ENCODE measurements at places on chromosomes 3 and 15.
A peak's percentile ranks its signal among the peaks of the same experiment; 100 is the strongest.

DNA sequence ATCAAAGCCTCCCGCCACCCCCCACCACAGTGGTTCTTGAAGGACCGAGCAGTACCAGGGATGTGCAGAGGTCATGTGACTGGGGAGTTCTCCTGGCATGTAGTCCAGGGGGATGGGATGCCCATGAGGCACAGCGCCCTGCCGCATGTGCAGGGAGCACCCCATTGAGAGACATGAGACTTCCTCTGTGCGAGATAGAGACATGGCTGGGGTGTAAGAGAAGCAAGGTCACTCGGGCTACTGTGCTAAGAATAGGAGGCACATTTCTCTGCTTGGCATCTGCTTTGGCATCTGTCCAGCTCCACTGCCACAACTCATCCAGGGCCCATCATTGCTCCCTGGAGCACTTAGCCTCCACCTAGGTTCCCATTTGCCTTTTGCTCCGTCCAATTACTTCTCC, 2.4 kb upstream of the CYP1A1 start:
- no peak for DNase-seq

DNA sequence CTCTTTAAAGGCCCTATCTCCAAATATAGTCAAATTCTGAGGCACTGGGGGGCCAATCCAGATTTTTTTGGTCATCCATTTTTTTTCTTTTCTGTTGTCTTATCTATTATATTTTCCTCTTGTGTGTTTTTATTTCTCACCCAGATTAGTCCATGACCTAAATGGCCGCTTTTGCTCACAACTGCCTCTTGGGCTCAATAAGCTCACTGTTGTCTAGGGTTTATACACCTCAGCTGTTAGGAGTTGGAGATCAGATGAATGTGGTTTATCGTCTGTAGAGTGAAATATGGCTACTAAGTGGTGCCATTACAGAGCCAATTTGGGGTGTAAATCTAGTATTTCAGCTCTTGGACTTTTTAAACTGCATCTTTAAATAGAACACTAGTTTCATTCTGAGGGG, 173.3 kb downstream of the GHSR start:
- DNase-seq, result no peak

GRCh38 chr3:110697961-110698360, 373.7 kb upstream of the NECTIN3 start:
- no peak for DNase-seq

GRCh38 chr3:41819236-41819635, 142.7 kb downstream of the ULK4 start:
- no peak for DNase-seq

DNA sequence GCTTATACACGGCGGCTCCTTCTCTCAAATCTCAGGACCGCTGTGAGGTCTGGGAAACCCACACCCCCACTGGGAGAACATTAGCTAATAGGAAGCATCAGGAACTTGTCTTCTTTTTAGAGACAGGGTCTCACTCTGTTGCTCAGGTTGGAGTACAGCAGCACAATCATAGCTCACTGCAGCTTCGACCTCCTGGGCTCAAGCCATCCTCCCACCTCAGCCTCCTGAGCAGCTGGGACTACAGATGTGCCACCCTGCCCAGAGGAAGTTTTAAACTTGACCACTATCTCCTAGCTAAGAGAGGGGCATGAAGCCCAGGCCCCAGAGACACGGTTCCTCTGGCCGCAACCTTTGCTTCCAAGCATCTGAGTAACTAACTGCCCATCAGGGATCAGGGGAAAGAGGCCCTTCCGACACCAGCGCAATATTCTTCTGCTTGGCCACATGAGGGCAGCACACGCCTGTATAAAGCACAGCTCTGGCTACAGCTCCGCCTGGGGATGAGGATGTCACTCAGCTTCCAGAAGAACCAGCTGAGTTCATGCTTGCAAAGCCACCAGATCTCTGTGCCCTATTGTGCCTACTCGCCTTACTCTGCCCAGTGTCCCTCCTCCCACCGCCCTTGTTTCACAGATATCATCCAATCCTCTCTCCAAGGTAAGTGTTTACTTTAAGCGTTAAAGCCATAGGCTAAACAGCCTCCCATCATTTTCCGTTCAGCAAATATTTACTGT, 57.6 kb upstream of the SLC6A11 start:
- no peak for DNase-seq

DNA sequence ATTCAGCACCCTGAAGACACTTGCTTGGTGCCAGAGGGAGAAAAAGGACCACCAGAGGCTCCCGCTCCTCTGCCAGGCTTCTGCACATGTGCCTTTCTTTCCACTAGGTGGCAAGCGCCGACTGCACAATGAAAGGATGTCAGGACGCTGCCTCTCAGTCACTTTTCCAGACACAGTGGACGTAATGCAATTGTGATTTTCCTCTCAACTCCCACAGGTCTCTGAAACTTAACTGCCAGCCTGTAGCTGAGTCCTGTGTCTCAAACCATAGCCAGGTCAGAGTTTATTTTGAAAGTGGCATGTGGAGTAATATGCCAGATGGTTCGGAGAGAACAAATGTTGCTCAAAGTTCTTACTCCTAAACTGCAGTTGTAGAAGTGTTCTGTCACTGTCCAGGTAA, 162.9 kb downstream of the ITPR1 start:
- no peak for DNase-seq

DNA sequence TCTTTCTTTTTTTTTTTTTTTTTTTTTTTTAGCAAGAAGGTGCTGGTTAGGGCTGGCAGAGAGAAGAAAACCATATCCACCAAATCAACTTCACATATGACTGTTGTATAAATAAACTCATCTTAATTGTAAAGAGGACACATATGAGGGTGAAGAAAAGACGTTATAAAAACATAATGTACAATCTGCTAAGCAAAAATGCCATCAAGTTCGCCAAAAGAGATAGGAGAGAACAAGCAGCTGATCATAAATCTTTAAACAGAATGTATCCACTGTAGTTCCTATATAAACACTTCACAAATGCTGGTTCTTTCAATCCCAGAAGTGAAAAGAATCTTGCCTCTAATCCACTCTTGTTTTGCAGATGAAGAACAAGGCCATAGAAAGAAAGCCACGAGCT, 9.2 kb downstream of the FGF12 start:
- no peak for DNase-seq

DNA sequence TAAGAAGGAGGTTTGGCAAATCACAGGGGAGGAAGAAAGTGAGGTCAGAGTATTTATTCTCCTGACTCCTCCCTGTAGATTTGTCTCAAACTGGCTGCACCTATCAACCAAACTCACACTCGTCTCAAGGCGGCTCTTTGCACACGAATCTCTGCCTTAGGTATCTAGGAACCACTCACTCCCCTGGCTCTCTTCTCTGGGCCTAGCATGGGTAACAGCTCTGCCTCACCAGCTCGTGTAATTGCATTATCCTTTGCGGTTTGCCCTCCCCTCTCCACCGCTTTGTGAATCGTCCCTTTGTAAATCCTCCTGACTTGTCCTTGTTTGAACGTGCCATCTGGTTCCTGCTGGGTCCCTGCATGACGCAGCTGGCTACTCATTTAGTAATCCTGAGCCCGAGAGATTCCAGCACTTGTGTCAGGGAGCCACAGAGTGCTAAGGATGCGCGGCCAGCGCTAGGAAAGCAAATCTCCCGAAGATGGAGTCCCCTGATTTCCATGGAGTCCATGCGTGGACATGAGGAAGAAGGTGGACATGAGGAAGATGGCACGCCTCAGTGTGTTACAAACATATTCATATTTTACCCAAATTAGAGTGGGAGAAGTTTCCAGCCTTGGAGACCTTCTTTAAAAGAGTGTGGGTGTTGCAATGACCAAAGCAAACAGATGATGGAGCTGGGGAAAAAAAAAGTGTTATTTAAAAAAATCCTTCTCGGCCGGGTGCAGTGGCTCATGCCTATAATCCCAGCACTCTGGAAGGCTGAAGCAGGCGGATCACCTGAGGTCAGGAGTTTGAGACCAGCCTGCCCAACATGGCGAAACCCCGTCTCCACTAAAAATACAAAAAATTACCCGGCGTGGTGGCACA, 26.7 kb downstream of the NRROS start:
- DNase-seq, result no peak

- DNase-seq, result no peak
These were observed 555.0 kb upstream of the CCDC54 start for GRCh38 chr3:106822204-106822603.

DNA sequence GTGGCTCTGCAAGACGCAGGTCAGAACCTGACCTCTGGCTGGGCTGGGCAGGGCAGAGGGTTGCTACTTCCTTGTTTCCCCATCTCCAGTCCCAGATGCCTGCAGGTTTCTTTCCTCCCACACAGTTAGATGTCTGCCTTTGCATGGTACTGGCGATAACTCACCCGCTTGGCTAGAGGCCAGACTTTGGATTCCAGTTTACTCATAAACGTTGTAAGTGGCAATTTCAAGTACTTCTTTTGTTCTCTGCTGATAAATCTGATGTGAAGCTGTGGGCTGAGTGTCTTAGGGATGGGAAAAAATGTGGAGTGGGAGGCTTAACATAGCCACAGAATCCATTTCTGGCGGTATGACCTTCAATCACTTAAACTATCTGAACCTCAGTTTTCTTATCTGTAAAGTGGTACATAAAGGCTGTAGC, 194.2 kb downstream of the EBLN2 start:
- DNase-seq, result no peak

GRCh38 chr3:38392604-38393163, 46.1 kb downstream of the XYLB start:
- DNase-seq, result no peak

DNA sequence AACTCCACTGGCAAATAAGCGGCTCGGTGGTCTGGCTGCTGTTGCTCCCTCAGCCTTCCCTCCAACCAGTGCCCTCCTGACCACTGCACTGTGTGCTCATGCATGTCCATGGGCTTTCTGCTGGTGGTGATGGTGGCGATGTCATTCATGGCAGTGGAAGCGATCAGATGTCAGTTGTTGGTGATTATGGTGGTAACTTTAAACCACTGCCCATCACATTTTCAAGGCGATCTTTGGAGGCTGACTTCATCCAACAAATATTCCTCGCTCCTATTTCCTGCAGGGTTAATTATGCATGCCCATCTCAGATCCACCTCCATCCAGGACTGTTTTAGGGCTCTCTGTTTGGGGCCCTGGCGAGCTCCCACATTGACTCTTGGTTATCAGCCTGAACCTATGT, 13.4 kb upstream of the HCN4 start:
- DNase-seq, result no peak

DNA sequence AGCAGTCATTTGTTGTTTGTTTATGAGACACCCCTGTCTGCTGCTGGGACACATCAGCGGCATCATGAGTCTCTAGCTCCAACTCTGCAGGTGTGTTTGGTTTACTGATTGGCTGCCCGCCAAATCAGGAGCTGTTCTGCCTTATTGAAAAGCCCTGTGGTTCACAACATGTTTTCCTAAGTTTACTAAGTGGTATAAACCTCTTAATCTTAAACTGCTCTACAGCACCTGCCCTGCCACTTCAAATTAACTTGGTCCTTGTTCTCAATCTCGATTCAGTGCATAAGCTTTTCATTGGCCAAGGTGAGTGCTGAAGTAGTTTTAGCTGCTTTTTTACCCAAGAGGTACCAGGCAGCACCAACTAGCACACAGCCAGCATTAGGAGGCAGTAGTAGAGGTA, 77.8 kb upstream of the WDR72 start:
- DNase-seq, result no peak

- no peak for DNase-seq
These were observed 221.3 kb upstream of the LYSMD4 start for GRCh38 chr15:99954361-99955180.

GRCh38 chr3:129892857-129893580, 492 bp downstream of the TMCC1 start:
- peak; percentile 63 for DNase-seq

GRCh38 chr15:51621936-51622603, 501 bp downstream of the DMXL2 start:
- peak; percentile 3 for DNase-seq

- no peak for DNase-seq
These were observed 81.7 kb upstream of the POU1F1 start for GRCh38 chr3:87358066-87358465.

GRCh38 chr3:147958754-147959153, 549.6 kb downstream of the ZIC1 start:
- no peak for DNase-seq

DNA sequence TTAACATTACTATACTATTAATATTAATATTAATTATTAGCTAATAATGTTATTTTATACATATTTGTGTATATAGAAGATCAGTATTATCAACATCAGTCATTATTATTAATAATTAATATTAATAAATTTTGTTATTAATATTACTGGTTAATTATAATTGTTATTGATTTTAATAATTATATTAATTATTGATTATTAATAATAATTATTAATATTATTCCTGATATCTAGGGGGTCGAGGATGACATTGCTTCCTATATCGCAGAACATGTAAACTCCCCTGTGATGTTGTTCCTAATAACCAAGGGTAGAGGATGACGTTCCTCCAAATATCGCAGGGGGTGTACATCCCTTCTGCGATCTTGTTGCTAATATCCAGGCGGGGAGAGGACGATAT, 17.3 kb upstream of the BMF start:
- no peak for DNase-seq

DNA sequence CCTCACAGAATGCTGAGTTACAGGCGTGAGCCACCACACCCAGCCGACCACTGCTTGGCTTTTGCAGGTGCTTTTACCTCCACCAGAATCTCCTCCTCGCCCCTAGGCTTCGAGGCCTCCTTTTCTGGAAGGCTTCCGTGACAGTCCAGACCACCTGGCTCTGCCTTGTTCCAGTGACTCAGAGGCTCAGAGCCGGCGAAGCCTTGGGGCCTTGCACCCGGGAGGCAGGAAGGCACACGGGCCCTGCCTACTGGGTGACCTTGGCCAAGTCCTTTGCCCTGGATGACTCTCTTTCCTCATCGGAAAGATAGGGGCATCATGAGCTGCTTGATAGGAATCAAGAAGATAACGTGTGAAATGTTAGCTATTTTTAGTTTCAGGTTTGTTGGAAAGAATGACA, 31.3 kb upstream of the FURIN start:
- no peak for DNase-seq

DNA sequence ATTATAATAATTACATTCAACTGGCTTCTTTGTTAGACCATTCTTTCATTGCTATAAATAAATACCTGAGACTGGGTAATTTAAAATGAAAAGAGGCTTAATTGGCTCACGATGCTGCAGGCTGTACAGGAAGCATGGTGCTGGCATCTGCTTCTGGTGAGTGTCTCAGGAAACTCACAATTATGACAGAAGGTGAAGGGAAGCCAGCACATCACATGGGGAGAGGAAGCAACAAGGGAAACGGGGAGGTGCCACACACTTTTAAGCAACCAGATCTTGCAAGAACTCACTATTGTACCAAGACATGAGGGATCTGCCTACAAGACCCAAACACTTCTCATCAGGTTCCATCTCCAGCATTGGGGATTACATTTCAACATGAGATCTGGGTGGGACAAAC, 413.1 kb upstream of the ARRDC4 start:
- DNase-seq, result no peak
